ENCODE measurements at places on chromosomes 12 and 14.

- DNase-seq = no peak
Measured at GRCh38 chr12:454833-455232, 4.9 kb upstream of the B4GALNT3 start.

- no peak for DNase-seq
Measured at GRCh38 chr14:22614240-22614799, 16.2 kb downstream of the ABHD4 start.

DNA sequence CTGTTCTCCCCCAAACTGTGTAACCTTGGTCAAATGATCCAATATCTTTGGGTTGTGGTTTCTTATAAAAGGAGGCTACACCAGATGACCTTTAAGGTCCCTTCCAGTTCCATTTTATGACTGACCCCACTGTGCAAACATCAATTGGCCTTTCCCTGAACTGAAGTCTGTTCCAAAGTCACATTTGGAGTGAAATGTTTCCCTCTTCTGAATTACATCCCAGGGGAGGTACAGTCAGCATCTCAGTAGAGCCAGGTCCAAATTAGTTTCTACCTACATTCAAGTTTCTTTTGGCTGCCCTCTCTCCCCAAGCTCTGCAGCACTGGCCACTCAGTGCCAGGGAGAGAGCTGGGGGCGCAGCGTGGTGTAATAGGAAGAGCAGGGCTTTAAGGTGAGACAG lies 34.4 kb downstream of the LIMA1 start:
- DNase-seq = no peak

DNA sequence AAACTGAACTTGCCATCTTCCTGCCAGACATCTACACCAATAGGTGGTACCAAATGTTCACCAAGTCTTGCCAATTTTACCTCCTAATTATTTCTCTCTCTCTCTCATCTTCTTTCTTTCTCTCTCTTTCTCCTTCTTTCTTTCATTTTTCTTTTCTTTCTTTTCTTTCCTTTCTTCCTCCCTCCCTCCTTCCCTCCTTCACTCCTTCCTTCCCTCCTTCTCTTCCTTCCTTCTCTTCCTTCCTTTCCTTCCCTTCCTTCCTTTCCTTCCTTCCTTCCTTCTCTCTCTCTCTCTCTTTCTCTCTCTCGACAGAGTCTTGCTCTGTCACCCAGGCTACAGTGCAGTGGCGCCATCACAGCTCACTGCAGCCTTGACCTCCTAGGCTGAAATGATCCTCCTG lies 55.4 kb upstream of the PSMA6 start:
- DNase-seq = no peak

DNA sequence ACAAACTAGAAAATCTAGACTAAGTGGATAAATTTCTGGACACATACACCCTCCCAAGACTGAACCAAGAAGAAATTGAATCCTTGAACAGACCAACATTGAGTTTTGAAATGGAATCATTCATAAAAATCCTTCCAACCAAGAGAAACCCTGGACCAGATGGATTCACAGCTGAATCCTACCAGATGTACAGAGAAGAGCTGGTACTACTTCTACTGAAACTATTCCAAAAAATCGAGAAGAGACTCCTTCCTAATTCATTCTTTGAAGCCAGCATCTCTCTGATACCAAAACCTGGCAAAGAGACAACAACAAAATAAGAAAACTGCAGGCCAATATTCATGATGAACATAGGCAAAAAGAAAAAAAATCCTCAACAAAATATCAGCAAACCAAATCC lies 227.4 kb downstream of the RPAP3 start:
- DNase-seq = no peak

DNA sequence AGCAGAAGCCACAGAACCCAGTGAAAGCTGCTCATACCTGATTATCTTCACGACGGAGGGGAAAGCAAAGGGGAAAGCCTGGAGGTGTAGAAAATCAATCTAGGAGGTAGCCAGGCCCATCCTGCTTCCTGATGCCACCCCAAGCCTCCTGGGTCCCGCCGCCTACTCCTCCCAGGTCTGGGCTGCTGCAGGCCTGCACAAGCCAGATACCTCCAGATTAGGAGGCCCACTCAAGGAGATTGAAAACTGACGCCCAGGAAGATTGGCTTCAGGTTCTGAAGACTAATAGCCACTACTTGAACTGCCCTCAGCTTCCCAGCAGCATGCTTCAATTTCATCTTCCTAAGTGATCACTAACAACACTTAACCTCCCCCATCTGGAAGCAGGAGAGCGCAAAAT lies 87.1 kb downstream of the GCH1 start:
- no peak for DNase-seq

GRCh38 chr12:118850244-118850825 lies 131.0 kb upstream of the SRRM4 start:
- no peak for DNase-seq

Measured in NCI-H510A treated with DMSO at 0.1 percent for 48 hours (cell line).